ENCODE measurements at places on chromosomes 2 and 18. TPM values are rescaled to one million over a fixed set of nuclear protein-coding genes. Genes with fewer than 3 reads are reported as not detected.

The TMEM163 gene
- polyA plus RNA-seq = 0.06 TPM

The IGFBP2 gene
- not detected for polyA plus RNA-seq

The GULP1 gene
- not detected for polyA plus RNA-seq

GRCh38 chr2:172552547-172553291, 3.2 kb upstream of the PDK1 start:
- DNase-seq = peak; percentile 24

- DNase-seq = no peak
These were observed 29.2 kb upstream of the MBOAT2 start for GRCh38 chr2:9032536-9033255.

DNA sequence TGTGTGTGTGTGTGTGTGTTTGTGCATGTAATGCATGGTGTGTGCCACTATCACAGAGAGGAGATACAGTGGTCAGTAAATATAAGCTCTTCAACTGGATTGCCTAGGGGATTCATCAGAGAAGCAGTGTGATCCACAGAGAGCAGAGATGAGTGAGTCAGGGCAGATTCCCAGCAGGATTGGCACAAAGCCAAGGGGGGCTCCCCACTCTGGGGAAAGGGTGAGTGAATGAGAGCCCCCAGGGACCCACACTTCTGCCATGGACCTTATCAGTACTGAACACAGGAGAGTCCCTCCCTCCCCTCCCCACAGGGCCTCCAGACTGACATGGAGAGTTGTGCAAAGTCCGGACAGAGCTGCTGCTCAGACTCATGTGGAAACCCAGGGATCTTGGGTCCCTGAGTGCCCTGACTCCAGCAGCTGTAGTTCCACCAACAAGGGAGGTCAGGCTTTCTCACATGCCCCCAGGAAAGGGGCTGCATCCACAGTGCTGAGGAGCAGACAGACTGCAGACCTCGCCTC, 748.8 kb downstream of the NR4A2 start:
- DNase-seq = no peak

DNA sequence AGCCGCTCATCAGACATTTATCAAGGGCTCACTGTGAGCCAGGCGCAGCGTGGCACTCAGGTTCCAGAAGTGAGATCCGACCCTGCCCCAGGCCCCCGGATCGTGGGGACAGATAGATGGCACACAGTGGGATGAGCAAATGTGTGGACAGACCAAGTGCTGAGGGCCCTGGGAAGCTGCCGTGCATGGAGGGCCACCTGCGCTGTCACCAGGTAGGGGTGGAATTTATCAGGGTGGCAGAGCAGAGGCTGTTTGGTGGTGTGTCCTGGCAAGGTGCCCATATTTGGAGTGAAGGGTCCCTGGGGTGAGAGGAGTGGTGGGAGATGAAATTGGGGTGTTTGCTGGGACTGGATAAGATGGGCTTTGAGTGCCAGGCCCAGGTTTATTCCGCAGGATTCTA, 92.8 kb upstream of the HS6ST1 start:
- DNase-seq = no peak

GRCh38 chr2:198213253-198213652, 408.9 kb downstream of the PLCL1 start:
- DNase-seq = no peak

DNA sequence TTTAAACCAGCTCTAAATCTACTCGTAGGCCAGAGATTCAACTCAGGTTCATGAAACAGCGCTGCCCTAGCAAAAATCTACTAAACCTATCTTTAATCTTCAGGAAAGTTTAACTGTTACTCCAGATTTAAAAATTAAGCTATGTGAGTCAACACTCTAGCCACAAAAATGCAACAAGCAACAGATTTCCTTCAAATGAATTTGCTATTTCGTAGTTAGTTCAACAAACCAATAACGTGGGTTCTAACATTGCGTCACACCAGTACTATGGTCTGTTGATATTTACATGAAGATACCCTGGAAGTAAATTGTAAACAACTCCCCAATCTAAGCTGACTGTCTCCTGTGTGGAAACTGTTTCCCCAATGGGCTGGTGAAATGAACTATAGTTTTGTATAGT, 71.2 kb downstream of the FIGN start:
- DNase-seq = no peak

Measured in CD14-positive monocyte (primary cell).